ENCODE measurements at places on chromosomes 11 and 22.

- no peak for DNase-seq
Measured at GRCh38 chr11:94785509-94785908, 17.4 kb downstream of the AMOTL1 start.

DNA sequence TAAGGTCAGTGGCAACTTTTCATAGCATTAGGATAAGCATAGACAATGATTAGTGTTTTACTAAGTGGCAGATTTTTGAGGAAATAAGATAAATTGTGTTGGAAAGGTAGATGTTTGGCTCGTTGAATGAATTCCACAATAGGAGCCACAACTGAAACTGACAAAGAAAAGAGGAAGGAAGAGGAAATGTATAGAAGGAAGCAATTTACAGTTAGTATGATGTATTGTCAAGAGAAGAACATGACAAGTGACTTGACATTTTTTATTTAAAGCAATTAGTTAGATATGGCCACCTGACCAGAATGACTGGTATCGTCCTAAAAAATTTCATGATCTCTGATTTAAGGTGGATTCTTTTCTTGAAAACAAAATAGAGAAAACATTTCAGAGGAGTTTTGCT is 3.1 kb upstream of the RAG2 start:
- no peak for DNase-seq

GRCh38 chr22:31952472-31952871 is 8.1 kb downstream of the YWHAH start:
- no peak for DNase-seq

GRCh38 chr22:40196628-40197360 is 19.1 kb downstream of the TNRC6B start:
- DNase-seq: no peak

DNA sequence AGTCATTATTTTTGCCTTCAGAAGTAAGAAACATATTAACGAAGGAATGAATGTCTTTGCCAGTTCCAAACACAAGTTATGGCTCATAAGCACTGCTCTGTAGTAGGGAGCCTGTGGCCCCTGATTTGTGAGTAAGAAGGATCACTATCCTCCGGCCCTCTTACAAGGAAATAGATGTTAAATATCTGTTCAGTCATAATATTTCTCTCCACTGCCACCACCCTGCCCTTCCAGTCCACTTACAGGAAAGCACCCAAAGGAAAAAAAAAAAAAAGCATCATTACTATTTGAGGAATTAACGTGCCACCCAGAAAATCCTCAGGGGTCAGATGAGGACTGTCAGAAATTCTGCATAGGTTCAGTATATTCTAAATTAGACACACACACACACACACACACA is 123.4 kb downstream of the ETS1 start:
- DNase-seq: no peak

- no peak for DNase-seq
Measured at GRCh38 chr11:67437082-67437808, at the start of gene PTPRCAP. Gene PTPRCAP, minus strand, starts transcription at chr11:67437682. Its CDS starts 63 bp downstream, at chr11:67437619.

GRCh38 chr11:29315275-29315674 is 701.6 kb downstream of the KCNA4 start:
- DNase-seq: no peak

GRCh38 chr22:24209687-24210086 is 28.4 kb downstream of the SUSD2 start:
- DNase-seq: no peak

- no peak for DNase-seq
Measured at GRCh38 chr11:70507466-70508230, 109.3 kb downstream of the CTTN start.

DNA sequence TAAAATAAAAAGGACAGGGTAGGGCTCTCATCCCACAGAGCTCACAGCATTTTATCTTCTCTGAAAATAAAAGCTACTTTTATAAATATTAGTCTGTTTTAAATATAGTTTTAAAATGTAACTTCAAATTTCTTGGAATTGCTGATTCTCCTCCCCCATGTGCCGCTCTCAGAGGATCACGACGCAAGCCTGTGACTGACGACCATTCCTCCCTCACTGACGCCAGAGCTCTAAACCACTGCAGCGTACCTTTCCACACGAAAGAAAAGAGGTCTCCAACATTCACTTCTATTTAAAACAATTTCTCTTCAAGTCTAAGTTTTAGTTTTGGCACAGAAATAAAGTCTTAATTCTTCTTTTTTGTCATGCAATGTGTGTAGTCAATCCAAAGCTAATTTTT is 9.3 kb downstream of the TOLLIP start:
- DNase-seq: no peak

DNA sequence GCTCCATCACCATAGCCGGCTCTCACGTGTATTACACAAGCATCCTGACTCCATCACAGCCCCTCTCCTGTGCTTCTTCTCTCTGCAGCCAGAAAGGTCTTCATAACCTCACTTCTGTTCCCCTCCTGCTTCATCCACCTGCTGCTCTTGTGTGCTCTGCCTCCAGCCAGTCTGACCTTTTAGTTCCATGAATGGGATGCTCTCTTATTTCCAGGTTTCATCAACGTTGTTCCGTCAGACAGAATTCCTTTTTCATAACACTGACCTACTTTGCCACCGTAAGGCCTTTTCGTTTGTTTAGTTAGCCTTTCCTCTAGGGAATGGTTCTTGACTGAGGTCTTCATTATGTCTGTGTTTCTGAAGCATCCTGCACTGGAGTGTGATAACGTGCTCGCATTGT is 18.8 kb downstream of the GRAMD1B start:
- no peak for DNase-seq

GRCh38 chr11:115918576-115918975 is 414.4 kb upstream of the CADM1 start:
- no peak for DNase-seq

DNA sequence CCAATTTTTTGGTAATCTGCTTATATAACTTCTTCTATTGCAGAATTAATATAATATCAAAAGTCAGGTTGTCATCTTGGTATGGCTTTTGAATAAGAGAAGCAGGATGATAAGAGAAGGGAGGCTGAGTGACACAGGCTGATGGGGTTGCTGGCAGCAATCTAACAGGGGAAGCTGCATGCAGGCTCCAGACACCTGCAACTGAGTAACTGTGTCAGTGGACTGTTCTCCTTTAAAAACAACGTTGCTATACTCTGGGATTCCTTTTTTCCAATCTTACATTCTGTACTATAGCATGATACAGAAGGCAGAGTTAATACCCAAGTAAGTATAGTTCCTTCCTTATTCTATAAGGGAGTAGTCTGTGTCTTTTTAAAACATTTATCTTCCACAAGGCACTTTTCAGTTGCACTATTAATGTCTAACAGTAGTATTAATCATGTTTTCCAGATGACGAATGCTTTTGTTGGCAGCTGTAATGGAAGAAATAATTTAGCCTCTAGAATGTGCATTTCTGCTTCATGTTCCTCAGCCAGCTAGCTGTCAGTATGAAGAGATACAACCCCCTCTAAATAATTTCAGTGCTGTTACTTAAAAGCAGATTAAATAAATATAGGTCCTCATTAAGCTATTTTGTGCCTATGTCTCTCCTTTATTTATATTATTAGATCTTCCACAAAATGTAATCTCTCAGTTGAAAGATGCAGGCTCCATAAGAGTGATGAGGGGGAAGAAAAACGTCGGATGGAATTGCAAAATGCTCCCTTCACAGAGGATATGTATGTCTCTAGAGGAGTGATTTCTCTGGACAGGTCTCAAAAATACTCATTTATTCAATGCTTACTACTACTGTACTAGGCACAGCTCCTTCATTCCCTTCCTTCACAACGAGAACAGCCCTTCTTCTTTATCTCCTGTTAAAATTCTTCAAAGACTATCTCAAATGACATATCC is 50.8 kb downstream of the ATG16L2 start:
- DNase-seq: no peak

GRCh38 chr11:78662811-78663210 is 88.1 kb upstream of the NARS2 start:
- DNase-seq: no peak

DNA sequence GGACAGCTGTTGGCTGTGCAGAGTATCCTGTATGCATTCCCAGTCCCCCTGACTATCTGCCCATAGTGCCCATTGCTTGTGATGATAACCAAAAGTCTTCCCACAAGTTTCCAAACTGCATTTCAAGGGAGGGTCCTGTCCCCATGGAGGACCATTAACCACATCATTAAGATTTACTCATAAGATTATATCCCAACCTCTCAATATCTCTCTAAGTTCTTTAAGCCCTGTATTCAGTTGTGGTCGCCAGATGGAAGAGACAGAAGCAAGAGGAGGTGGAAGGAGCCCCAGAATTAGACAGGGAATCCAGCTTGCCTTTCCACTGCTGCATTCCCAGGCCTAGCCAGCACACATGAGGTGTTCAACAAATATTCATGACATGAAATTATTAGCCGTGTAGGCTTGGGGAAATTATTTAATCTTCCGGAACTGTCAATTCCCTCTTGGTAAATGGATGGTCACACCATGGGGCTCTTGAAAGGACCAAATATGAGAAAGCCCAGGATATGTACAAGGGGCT is 42.6 kb upstream of the TIMP3 start:
- no peak for DNase-seq

DNA sequence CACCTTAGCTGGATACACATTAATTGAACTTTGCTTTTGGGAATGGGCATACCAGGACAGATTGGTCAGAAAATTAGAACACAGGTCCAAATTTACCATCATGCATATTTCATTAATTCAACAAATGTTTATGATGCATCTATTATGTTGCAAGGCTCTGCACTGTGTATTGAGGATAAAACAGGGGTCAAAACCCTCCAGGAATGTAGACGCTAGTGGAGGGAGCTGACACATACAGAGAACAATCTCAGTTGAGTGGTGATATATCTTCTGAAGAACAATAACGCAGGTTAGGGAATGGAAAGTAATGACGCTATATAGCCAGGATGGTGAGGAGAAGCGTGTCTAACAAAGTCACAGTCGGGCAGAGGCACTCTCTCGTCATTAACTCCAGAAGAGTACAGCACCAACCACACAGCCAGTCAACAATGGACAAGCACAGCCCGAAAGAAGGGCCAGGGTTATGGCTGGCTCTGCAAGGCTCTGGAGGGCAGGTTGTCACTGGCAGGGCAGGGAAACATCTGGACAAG is 3.8 kb downstream of the FLI1 start:
- no peak for DNase-seq

DNA sequence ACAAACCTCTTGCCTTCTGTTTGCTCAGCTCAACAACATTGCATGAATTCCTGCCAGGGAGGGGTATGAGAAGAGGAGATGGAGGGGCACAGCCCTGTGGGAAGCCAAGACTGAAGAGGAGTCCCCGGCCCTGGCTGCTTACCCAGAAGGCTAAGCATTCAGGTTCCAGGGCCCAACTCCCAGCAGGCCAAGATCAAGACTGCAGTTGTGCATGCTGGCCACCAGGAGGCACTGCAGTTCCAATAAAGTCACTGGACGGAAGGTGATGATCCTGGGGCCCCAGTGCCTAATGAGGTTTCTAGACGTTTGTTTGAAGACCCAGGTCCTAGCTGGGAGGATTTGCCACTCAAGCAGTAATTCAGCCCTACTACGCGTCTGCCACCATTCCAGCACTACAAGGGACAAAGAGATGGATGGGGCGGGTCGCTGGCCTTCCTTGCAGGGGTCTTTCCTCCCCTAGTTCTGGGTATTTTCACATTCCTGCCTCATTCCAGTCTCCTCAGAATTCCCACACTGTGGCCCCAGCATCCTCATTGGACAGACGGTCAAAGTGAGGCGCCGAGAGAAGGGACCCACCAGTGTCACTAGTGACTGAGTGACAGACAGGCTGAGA is 23.6 kb downstream of the ALX4 start:
- peak; percentile 12 for DNase-seq

DNA sequence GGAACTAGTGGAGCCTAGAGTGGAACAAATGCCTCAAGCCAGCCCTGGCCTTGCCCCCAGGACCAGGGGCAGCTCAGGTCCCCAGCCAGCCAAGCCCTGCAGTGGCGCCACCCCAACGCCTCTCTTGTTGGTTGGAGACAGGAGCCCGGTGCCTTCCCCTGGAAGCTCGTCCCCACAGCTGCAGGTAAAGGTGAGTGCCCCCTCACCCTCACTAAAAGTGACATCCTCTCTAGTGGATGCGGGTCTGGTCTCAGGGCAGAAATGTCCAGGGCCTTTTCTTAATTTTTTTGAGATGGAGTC is 21.5 kb downstream of the MICALL1 start:
- no peak for DNase-seq

DNA sequence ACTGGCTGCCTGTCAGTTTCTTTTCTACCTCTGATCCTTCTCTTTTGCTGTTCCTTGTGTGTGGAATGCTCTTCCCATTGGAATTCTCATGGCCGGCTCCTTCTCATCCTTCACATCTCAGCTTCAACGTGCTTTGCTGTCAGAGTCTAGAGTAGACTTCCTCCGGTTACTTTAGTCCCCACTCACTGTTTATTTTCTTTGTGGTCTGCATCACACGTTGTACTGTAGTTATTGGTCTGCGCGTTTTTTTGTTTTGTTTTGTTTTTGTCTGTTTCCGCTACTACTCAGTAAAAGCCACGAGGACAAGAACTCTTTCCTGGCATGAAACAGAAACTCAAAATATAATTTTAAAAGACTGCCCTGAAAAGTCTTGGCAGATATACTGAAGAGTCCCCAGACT is 121.3 kb upstream of the SEZ6L start:
- DNase-seq: no peak

- DNase-seq: no peak
Measured at GRCh38 chr11:108223348-108224149, 682 bp downstream of the ATM start.

GRCh38 chr11:74019860-74020259 is 11.0 kb upstream of the UCP3 start:
- no peak for DNase-seq

GRCh38 chr11:85279267-85279666 is 347.9 kb downstream of the DLG2 start:
- DNase-seq: no peak
